ENCODE measurements at places on chromosomes 5 and 9. TPM values are rescaled to one million over a fixed set of nuclear protein-coding genes. Genes with fewer than 3 reads are reported as not detected.

GRCh38 chr5:140032296-140032695, 10.8 kb downstream of the NRG2 start:
- DNase-seq = no peak

- no peak for DNase-seq
These were observed 15.9 kb upstream of the SYNPO start for GRCh38 chr5:150624334-150625163.

The ARRDC3 gene
- 59.9 TPM for total RNA-seq

DNA sequence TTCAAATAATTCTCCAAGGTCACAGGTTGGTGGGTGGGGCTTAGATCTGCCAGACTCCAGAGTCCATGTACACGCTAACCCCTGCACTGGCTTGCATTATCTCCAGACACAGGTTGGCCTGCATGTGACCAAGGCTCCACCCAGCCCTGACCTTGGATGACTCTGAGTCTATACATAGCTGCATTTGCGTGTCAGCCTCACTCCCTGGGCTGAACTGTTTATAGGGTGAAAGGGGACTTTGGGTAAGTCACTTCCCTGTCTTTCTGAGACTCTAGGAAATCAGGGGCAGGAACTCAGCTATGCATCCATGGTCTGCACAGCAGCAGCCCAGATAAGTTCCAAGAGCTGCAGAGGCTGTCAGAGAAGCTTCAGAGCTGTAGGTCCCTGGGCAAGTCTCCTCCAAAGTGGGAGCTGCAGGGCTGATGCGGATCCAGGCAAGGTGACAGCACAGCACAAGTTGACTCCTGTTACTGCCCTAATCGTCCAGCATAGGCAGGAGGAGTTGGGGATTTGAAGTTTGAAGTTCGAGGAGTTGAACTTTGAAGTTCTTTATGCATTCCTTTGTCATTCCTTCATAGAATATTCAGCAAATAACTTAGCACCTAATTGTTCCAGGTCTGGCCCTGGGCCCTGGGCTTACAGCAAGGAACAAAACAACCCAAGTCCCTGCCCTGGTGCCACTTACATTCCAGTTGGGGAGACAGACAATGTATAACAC, 53.4 kb downstream of the SLC22A5 start:
- DNase-seq = no peak

GRCh38 chr5:84634256-84634655, 249.6 kb upstream of the EDIL3 start:
- no peak for DNase-seq

The AIF1L gene
- 57.2 TPM for total RNA-seq

The DBH gene
- not detected for total RNA-seq

The SLC45A2 gene
- total RNA-seq = not detected

DNA sequence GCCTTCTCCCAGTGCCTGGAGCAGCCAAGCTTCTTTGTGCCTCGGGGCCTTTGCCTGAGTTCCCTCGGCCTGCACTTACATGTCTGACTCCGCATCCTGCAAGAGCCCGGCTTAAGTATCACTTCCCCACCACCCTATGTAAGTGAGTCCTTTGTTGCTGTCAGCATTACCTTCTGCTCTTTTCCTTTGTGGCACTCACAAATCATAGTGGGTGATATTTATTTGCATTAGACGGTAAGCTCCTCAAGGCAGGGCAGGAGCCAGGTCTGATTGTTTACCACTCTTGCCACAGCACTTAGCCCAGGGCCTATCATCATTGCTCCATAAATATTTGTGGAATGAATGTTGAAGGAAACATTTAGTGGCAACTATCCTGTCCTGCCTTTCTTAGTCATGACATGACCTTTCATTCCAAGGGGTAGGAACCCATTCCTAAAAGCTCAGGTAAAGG, 4.8 kb downstream of the GM2A start:
- DNase-seq = no peak

The ORM2 gene
- total RNA-seq = not detected

The ZBED3 gene
- 21.6 TPM for total RNA-seq

- no peak for DNase-seq
These were observed 181.2 kb upstream of the DMAC1 start for GRCh38 chr9:7980691-7981289.
